H9 (cell line): ENCODE measurements at places on chromosomes 3 and 15. TPM values are rescaled to one million over a fixed set of nuclear protein-coding genes. Genes with fewer than 3 reads are reported as not detected.

Gene ARL14
- not detected in 2 replicates for total RNA-seq

Gene NANOGP8
- total RNA-seq = 88.4 and 91.5 TPM in 2 replicates

Gene UROC1
- total RNA-seq = not detected in 2 replicates

Gene GOLGA8M
- not detected in 2 replicates for total RNA-seq

Gene GOLGA8S
- total RNA-seq = 0.07 TPM in 2 replicates

Gene ARHGAP31
- total RNA-seq = 2.2 and 2.4 TPM in 2 replicates

Gene SCN11A
- 0.17 and 0.20 TPM in 2 replicates for total RNA-seq

Gene THUMPD3
- total RNA-seq = 57.0 and 58.4 TPM in 2 replicates

Gene CHDH
- 8.2 and 11.0 TPM in 2 replicates for total RNA-seq

Gene HIGD1A
- total RNA-seq = 77.6 and 84.2 TPM in 2 replicates

Gene PRRT3
- 18.8 and 19.5 TPM in 2 replicates for total RNA-seq

Gene LNP1
- 4.1 and 4.2 TPM in 2 replicates for total RNA-seq

Gene SERINC4
- 0.17 and 0.26 TPM in 2 replicates for total RNA-seq

Gene LSAMP
- total RNA-seq = 0.66 and 0.90 TPM in 2 replicates

Gene CTNNB1
- 500 and 505 TPM in 2 replicates for total RNA-seq

Gene SNX22
- total RNA-seq = 4.4 and 4.8 TPM in 2 replicates

Gene MYRIP
- 1.8 and 2.2 TPM in 2 replicates for total RNA-seq

Gene SOX14
- total RNA-seq = 0.35 and 0.57 TPM in 2 replicates

Gene GRIP2
- total RNA-seq = 3.1 and 3.2 TPM in 2 replicates

Gene C3orf85
- total RNA-seq = not detected in 2 replicates

Gene IQCF5
- not detected in 2 replicates for total RNA-seq

Gene STAC
- 2.9 and 3.0 TPM in 2 replicates for total RNA-seq

Gene EEF1AKMT4
- 8.1 and 9.8 TPM in 2 replicates for total RNA-seq

Gene ALDH1L1
- 0.68 and 0.90 TPM in 2 replicates for total RNA-seq

Gene HES1
- total RNA-seq = 23.2 and 23.3 TPM in 2 replicates

Gene TM2D3
- total RNA-seq = 30.5 and 34.9 TPM in 2 replicates

Gene RETNLB
- not detected in 2 replicates for total RNA-seq

Gene SPSB4
- total RNA-seq = 6.0 and 6.2 TPM in 2 replicates

Gene AHSG
- 0.13 TPM in 1 of 2 replicates, not detected in the other for total RNA-seq

Gene TBC1D21
- not detected in 2 replicates for total RNA-seq

Gene SLC22A13
- 0.11 TPM in 1 of 2 replicates, not detected in the other for total RNA-seq

Gene RHOV
- 3.9 and 4.3 TPM in 2 replicates for total RNA-seq

Gene PRSS50
- total RNA-seq = 0.24 and 0.59 TPM in 2 replicates

Gene AGTR1
- total RNA-seq = not detected in 2 replicates
